ENCODE measurements at places on chromosomes 4 and X. TPM values are rescaled to one million over a fixed set of nuclear protein-coding genes. Genes with fewer than 3 reads are reported as not detected.

ZFX gene
- 49.9 TPM for total RNA-seq

GRCh38 chr4:104906276-104906675 lies 240.4 kb upstream of the TET2 start:
- no peak for DNase-seq

DNA sequence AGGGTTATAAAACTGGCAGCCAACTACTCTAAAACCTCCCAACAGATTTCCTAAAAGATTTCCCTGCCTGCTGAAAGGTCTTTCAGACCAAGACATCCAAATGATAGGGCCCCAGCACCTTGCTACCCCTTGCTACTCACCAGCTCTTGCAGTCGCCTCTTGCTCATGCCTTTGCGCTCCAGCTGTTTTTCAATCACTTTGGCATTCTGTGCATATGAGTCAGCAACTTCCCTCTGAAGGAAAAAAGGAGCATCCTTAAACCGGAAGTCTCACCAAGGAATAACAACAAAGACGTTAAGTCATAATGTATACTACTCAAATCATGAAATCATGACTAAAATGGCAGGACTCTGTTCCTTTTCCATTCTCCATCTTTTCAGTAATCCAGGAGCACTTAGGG lies 24.0 kb downstream of the STEEP1 start:
- DNase-seq, result no peak

GRCh38 chr4:109755656-109756055 lies 25.8 kb upstream of the PLA2G12A start:
- DNase-seq, result no peak

PRRG1 gene
- not detected for total RNA-seq

GRCh38 chr4:108072300-108072699 lies 82.6 kb downstream of the HADH start:
- DNase-seq, result peak; percentile 90
